ENCODE measurements at places on chromosomes 6 and 20.
A peak's percentile ranks its signal among the peaks of the same experiment; 100 is the strongest.

- no peak for DNase-seq
Measured at GRCh38 chr20:20286061-20286460, 81.8 kb upstream of the INSM1 start.

GRCh38 chr6:139164001-139164400 lies 29.1 kb downstream of the HECA start:
- no peak for DNase-seq

DNA sequence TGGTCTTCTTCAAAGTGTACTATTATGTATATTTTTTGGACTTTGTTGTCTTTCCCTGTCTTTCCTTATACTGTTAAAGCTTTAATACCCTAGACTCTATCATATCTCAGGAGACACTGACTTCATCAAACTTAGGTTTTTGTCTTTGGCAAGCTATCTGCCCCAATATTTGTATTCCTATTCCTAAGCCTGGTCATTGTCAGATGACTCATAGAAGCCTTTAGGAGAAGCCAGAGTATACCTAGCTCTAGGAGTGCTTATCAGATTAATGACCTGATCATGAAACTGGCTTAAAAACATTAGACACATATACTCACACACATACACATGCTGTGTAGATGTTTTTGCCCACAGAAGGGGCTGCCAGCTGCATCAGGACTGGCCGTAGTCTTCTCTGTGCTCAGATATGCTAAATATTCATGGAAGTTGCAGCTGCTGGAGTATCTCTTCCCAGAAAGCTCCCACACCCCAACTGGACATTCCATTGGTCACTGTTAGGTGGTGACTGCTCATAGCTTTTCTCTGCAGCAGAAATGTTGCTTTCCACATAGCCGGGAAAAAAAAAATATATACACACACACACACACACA lies 102.0 kb downstream of the ANKS1A start:
- no peak for DNase-seq

DNA sequence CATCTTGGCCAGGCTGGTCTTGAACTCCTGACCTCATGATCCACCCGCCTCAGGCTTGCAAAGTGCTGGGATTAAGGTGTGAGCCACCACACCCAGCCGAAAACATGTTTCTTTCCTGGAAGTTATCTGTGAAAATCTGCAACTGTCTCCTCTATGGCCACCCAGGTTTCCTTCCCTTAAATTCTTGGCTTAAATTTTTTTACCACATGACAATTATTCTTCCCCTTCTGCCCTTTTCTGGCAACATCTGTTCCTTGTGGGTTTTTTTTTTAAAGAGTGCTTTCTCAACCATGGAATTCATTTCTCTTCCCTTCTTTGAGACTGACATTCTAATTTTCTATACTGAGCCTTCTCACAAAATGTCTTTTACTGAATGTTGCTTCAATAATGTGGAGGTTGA lies 59.6 kb downstream of the DOK5 start:
- DNase-seq = no peak

GRCh38 chr6:141726248-141726647 lies 406.5 kb upstream of the GJE1 start:
- no peak for DNase-seq

GRCh38 chr6:3650076-3650958 lies 101.2 kb downstream of the PXDC1 start:
- no peak for DNase-seq

DNA sequence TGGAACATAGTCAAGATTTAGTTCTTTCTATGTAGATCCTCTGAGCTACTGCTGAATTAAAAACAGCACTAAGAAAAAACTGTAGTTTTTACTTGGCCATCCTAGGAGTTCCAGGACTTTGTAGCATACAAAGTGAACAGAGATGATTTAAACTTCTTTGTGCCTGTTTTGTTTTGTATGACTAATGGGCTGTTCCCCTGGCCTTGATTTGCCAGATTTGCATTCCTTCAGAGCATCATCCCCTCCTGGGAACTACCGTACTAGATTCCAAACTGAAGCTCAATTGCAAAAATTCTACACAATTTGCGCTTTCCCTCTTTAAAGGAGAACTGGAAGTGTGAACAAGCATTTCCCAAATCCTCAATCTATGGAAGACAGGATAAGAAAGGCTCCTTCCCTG lies 23.1 kb downstream of the ACOT13 start:
- no peak for DNase-seq

GRCh38 chr6:144582939-144583613 lies 297.9 kb downstream of the UTRN start:
- peak; percentile 6 for DNase-seq

DNA sequence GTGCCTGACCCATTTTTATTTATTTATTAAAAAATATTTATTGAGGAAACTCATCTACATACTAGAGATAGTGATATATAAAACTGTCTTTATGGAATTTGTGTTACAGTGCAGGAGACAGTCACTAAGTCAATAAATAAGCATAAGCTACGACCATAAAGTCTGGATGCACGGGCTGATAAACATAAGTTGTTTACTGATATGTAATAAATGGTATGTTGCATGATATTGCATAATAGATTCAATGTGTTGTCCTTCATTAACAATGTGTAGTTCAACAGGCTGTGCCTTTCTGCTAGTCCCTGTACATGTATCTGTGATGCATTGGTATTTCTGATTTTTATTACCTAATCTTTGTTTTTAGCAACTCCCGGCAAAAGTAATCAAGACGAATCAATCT lies 311.2 kb downstream of the ARHGAP18 start:
- no peak for DNase-seq

DNA sequence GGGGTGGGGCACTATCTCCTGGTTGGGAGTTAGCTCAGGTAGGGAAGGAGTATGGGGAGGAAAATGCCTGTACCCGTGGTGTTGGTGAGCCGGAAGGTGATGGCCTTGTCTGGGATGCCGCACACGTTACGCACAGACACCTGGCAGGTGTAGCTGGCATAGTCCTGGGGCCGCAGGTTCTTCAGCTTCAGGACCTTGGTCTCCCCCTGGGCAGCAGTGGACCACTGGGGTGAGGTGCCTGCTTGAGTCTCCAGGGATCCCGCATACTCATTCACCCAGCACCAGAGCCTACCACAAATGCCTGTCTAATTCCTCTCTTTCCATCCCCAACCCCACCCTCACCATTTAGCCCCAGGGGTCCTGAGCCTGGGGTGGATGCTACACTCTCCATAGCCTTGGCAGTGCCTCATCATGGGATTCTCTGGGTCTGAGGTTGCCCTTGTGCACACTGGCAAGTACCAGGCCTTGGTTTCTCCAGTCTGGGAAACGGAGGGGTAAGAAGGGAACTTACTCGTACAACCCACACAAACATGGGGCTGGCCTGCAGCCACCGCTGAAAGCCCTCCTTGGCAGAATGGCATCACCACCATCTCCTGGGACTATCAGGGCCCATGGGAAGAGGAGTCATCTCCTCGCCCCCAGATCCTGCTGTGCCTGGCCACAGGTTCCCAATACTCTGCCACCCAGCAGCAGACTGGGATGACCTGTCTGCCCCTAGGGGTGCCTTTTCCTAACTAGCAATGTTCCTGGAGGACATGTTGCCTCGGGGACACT lies 42.8 kb downstream of the MDGA1 start:
- no peak for DNase-seq

DNA sequence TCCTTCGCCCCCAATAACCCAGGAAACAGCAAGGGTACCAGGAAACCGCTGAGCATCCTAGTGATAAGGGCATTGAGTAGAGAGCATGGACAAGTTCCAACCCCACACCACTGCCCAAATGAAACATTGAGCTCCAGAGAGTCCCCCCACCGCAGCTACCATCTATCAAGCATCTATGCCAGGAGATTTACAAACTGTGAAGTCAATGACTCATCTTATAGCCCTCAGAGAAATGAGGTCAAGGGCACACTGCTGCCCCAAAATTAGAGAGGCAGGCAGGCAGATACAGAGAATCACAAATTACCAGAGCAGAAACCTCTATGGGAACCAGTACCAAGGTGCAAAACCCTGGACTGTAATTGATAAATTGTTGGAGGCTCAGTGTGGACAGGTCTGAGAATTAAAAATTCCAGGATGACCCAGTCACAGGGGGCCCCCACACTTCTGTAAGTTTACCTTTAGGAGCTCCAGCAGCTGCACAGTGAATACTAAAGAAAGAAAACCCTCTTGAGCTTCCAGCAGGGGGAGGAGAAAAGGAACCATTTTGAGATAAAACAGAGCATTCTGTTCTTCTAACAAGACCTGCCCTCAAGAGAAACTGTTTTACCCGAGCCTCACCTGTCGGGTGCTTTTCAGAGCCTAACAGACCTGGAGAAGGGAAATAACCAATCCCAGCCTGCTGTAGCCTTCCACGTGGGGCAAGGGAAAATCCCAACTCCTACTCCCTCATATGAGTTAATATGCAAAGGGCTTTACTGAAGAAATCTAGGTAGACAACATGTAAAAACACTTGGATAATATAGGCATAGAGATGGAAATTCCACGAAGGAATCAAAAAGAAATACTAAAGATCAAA lies 118.0 kb upstream of the ARID1B start:
- no peak for DNase-seq

DNA sequence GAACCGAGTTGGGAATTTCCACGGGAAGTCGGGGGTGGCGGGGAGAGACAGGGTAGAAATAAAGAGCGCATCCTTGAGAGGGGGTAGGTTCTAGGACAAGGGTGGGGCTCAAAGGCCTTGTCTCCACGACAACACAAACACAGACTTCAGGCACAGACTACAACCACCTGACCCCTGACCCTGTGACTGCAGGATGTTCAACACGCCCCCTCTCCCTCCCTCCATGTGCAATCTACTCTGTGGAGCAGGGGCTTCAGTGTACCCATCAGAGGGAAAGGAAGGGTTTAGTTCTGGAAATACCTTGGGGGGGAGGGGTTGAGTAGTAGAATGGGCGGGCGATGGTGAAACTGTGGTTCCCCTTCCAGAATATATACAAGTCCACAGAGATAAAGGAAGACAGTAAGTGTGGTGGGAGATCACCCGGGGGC lies 651 bp upstream of the TAPBP start:
- DNase-seq = peak; percentile 61

DNA sequence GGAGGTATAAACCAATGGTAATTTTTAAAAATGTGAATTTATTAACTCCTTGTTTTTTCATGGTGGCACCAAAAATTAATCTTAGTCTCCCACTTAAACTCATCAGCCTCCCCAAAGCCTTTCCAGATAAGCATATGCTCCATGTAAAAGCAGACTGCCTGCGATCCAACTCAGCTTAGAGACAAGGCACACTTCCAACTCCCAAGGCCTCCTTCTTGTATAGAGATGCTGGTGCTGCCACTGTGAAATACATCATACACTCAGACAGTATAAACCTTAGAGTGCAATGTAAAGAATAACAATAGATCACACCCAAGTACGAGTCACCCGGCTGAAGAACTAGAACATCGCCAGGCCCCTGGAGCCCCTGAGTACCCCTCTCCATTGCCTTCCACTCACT lies 2.0 kb downstream of the ANKRD6 start:
- DNase-seq = no peak

DNA sequence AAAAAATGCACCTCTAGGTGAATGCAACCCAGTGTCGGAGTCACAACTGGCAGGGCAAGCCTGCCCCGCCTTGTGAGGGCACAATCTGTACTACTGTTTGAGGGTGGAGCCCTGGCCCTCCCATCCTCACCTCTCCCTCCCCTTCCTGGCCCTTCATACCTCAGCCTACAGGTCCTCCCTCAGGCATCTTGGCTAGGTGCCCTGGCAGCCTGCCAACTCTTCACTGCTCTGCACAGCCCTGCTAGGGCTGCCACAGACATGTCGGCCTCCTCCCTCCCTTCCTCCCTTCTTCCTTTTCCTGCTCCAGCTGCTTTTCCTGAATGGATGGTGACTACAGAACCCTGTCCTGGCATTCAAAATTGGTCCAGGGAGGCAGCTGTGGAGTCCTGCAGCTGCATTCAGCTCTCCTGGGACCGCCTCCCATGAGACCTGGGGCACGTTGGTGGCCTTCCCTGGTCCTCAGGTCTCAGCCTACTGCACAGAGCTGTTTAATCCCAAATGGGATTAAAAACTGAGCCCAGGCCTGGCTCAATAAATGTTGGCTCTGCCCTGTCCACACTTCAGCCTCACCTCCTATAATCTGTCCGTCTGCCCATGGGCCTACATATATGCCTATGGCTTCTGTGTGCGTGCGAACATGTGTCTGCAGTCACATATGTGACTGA lies 52.7 kb downstream of the CDH22 start:
- no peak for DNase-seq

GRCh38 chr6:141688916-141689315 lies 443.8 kb upstream of the GJE1 start:
- no peak for DNase-seq

DNA sequence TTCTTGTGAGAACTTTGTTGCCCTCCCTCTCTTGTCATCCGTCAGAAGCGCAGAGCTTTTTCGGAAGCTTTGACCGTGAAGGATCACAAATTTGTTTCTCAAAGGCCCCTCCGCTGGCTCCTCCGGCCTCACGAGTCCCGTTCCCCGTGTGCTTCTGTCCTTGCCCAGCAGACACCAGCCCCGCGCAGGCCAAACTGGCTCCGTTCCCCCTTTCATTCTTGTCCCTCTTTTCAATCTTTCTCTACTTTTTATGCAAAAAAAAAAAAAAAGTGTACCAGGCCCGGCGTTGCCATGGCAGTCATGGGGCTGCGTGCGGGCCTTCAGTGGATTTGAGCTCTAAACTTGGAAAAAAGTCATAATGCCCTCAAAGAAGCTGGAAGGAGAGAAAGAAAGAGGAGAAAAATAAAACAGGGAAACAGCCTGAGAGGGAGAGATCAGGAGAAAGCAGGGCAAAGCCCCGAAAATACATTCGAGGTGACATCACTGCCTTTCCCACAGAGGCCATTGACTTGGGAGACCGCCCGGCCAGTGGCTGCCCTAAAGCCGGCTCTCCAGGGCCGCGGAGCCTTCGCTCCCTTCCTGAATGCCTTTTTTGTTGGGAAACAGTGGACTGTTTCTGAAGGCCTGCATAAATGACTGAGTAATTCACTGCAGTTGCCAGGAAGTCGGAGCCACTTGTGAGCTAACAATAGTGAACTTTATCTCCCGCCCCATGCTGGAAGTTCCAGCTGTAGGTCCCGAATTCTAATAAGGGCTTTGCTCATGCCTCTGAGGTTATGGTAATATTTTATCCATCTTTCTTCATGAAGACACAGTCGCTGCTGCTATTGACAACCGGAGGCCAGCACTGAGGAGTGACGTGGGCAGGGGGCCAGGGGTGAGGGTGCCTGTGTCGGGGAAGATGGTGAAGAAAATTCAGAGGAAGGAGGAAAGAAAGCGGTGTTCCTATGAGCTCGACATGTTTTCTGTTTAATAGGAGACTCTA lies 670.9 kb downstream of the QKI start:
- no peak for DNase-seq

- no peak for DNase-seq
Measured at GRCh38 chr20:10639737-10640556, 33.9 kb downstream of the JAG1 start.

DNA sequence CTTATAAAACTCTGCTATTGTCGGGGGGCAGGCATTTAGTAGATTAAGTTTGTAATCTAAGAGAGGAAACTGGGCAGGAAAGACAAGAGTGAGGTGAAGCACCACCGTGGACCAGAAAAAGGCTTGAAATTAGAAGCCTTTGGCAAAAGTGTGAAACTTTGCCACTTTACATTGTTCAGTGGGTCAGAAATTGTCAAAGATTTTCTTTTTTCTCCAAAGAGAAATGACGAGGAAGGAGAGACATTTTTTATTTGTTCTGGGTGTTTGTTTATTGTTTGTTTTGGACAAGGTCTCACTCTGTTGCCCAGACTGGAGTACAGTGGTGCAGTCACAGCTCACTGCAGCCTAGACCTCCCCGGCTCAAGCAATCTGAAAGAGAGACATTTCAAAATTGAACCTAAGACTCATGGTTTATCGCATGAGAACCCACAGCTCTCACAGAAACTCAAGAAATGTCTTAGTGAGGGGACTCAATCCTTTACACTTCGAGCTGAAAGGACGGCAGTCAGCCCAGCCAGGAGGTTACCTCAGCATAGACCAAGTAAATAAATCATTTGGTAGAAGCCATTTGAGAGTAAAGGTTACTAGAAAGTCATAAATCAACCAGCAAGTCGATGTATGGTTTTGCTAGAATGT lies 262.8 kb upstream of the TAB2 start:
- no peak for DNase-seq

Data from activated T-helper 9 cell treated with anti-CD3 and anti-CD28 coated beads, Interleukin-2, amount 50 U/mL, for 16 hours (primary cell).